ENCODE measurements at places on chromosomes 12 and 14.

DNA sequence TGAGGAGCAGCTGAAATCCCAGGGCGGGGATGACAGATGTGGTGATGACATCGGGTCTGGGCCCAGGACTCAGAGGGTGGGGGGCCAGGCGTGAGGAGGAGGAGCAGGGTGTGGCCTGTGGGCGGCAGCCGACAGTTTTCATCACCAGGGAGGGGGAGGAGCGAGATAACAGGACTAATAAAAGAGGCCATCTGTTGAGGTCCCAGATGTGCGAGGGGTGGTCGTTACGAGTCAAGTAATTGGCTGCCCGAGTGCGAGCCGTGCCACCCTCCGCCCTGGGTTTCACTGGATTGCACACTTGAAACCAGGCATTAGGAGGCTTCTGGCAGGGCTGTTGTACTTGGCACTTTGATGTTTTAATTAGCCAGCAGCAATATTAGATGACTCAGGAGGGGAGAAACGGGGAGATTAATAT is 67.2 kb downstream of the NOS1 start:
- no peak for DNase-seq

GRCh38 chr12:79347866-79348265 is 342.9 kb downstream of the PAWR start:
- DNase-seq: peak; percentile 16

GRCh38 chr14:73663548-73664212 is 18.9 kb downstream of the DNAL1 start:
- DNase-seq: no peak

DNA sequence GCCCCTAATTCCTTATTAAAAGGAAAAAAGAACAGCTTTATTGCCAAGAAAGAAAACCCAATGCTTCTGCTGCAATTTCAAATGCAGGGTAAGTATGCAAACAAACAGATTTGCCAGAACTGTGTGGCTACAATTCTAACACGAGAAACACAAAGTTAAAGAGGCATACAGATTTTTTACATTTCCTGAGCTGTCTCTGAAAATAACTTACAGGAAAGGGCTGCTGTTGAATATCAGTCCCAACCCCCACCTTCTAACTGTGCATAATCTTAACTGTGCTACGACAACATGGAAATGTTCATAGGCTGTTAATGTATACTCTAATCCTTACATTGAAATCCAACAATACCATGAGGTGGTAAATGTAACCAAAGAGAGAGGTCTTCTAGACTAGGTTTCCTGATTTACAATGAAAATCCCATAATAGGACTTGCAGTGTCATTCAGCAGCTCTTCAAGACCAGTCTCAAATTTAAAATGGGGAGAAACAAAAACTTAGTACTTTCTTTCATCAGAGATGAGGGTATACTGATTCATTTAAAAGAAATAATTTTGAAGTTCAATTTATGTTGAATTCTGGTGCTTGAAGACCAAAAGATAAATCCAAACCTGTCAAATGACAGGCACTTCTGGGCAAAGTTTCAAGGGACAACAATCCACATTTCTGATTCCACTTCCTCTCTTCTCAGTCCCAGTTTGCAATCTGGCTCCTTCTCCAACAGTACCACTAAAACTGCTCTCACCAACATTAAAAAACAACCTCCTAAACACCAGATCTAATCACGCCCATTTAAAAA is 14.4 kb downstream of the FGD6 start:
- no peak for DNase-seq

DNA sequence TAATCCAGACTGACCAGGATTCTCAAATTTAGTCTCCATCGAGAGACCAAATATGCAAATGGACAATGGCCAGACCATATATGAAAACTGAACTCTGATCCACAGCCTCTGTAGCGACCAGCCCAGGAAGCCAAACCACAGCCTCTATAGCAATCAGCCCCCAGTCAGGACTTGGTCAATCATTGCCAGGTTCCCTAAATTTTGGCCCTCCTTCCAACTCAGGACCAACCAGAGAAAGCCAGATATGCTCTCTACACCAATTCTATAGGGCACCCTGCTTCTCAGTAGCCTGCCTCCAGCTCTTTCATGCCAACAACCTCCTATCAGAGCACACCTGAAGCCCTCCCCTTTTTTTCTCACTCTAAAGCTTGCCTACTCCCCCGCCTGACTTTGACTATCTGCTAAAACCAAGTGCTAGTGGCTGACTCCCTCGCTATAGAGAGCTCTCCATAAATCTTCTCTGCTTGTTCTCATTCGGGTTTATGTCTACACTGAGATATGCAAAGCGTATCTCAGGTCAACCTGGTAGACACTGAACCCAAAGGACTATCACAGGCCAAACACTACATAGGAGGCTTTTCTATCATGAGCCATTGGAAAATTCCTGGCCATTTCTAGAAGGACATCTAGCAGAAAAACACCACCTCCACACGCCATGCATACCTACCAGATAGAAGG is 110.5 kb upstream of the FUT8 start:
- DNase-seq: peak; percentile 39

DNA sequence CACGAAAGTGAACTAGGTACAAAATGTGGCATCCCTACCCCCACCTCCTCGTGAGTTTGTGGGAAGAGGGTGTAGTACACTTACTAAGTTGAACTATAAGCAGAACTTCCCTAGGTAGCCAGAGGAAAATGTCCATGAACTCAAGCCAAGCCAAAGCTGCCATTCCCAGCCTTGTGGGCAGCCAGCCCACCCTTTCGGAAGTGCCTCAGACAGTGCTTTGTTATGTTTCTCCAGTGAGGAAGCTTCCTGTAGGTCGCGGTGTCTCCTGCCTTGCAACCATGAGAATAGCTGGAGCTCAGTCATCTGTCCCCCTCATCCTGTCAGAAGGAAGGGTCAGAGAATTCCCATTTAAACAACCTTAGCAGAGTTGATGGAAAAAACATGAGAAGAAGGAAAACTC is 266.9 kb downstream of the DUSP6 start:
- DNase-seq: no peak

DNA sequence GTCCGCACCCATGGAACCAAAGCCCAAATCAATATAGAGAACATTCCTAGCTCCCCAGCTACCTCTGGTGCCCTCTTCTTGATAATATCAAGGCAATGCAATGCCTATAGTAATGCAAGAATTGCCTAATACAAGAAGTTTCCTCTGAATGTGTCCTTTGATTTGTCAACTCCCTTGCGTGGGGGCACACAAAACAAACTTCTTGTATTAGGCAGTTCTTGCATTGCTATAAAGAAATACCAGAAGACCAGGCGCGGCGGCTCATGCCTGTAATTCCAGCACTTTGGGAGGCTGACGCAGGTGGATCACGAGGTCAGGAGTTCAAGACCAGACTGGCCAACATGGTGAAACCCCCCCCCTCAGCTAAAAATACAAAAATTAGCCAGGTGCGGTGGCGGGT is 10.4 kb upstream of the ITPK1 start:
- DNase-seq: no peak

DNA sequence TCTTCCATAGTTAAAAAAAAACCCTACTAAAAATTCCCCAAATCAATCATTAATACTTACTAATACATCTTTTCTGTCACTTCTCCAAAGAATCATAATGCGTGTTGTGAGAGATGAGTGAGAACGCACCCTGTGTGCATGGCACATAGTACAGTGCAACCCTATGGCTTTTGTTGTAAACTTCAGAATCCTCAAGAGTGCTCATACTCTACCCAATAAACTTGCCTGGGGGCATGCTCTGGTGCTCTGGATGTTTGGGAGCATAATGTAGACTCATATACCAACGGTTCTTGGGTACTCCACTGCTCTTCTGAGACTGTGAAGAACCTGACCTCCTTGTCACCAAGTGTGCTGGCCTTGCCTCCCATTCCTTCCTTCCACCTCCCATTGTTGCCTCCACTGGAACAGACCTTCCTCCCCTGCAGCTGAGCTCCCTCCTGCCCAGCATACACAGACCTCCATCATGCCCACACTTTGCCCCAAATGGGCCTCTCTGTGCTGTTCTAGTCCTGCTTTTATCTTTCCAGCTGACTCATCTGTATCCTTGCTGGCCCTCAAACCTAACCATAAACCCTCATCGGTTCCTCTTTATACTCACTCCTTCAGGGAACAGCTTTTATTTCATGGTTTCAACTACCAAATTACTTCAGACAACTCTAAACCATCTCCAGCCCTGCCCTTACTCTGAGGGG is 8.9 kb downstream of the DCP1B start:
- no peak for DNase-seq

DNA sequence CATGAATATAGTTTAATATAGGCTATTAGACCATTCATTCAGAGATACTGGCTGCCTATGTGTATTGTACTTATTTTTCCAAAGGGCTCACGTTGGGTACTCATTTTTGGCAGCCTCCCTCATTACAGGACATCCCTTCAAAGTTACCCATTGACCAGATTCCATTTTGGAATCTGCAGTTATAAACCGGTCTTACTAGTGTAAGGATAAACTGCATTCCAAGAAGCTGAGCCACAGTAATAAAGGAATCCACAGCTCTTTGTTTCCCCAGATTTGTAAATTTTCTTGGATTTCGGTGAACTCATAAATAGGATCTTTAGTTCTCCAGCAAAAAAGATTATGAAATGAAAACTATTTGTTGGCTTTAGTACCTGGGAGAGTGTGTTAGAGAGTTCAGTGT is 18.9 kb upstream of the CFL2 start:
- DNase-seq: no peak

DNA sequence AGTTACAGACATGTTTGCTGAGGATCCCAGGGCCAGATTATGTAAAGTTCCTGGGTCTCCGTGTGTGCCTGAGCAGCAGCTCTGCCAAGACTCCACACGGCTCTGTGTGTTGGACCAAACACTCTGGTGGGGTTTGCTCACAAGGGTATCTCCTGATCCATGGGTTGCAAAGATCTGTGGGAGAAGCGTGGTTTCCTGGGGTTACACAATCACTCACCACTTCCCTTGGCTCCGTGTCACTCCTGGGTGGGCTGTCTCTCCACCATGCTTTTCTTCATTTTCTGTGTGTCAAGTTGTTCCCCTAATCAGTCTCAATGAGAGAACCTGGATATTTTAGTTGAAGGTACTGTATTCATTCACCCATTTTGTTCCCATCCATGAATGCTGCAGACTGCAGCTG is 1088.8 kb downstream of the FSCB start:
- DNase-seq: no peak

- no peak for DNase-seq
Observed at GRCh38 chr14:22487941-22488340, 101.1 kb downstream of the DAD1 start.

DNA sequence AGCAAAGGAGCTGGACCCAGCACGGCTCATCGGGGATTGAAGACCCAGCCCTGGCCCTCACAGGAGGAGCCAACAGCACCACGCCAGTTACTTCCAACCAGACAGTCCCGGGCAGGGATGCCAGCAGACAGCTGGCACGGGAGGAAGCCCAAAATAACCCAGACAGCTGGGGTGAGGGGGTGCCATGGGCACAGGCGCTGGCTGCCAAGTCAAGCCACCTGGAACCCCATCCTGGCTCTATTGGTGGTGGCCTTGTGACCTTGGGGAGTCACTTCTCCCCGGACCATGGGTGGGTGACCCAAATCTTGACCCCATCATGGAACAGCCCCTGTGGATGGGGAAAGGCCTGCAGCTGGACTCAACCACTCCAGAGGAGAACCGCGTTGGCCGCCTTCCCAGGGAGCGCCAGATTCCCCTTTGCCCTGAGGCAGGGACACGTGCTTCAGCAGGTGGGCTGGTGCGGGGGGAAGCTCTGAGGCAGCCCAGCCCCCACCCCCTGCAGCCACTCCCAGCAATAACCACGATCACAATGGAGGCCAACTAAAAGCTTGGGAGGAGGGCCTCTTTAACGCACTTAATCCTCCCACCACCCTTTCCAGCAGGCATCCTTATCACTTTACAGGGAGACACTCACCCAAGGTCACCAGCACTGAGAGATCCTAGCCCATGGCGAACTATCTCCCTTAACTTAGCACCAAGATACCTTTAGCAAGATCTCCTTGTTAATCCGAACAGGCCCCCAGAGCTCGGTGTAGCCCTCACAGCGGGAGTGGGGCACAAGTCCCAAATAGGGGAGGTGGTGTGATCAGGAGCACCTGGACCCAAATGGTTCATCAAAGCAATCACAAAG is 4.7 kb upstream of the RHOF start:
- no peak for DNase-seq

- peak; percentile 62 for DNase-seq
Observed at GRCh38 chr12:31586728-31587127, 4.2 kb downstream of the DENND5B start.

DNA sequence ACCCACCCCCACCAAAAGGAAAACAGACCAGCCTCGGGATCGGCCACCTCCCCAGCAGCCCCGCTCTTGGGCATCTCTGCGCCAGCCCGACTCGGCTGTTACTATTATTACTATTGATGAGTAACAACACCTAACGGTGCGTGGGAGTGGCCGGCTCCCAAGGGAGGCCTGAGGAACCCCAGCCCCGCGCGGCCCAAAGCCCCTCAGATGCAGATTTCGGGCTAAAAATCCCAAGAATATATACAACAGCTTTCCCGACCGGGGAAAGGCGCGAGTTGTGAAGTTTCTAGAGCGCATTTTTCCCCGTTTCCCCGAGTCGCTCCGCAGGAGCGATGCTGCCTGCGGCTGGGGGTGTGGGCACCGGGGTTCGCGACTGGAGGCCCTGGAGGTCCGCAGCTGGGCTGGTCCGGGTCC is 565 bp downstream of the NT5DC3 start:
- peak; percentile 50 for DNase-seq

DNA sequence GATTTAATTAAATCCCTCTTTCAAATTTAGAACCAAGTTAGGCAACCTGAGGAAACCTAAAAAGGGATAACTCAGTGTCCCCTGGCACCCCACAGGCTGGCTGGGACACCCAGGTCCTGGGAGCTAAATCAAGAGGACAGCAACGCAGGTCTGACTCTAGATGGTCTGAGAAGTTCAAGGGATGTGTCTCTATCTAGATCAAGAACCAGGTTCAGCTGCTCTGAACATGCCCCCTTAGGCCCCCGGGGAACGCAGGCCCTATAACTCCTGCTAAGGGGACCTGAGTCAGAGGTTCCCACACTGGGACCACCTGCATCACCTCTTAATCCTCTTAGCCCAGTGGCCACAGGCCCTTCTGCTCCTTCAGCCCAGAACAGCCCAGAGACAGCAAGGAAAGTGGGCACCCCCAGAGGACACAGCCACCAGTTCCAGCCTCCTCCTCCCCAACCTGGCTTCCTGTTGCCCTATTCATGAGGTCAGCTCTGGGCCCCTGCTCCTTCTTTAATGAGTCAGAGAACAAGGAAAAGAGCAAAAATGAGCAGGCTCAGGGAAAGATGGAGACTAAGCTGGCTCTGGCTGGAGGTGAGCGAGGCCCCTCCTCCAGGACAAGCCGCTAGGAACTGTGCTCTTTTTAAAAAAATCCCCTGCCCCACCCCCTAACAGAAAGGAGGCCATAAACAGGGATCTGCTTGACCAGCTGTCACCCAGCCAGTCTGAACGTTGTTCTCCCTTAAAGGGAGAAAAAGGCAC is 10.8 kb downstream of the PITPNM2 start:
- DNase-seq: peak; percentile 35

- no peak for DNase-seq
Observed at GRCh38 chr14:59374048-59374447, 91.1 kb downstream of the GPR135 start.

- peak; percentile 92 for DNase-seq
Observed at GRCh38 chr14:91873471-91874415, 6.4 kb upstream of the TC2N start.

Data from NAMALWA (cell line).